ACHN (cell line): ENCODE measurements at places on chromosomes 7 and 10.

GRCh38 chr7:136104269-136104603 is 127.1 kb upstream of the MTPN start:
- no peak for DNase-seq

- peak; percentile 26 for DNase-seq
Observed at GRCh38 chr7:45888185-45888992, at the start of gene IGFBP1. TSS of gene IGFBP1 (plus strand) at chr7:45888488. CDS start at chr7:45888653, 165 bp downstream.

DNA sequence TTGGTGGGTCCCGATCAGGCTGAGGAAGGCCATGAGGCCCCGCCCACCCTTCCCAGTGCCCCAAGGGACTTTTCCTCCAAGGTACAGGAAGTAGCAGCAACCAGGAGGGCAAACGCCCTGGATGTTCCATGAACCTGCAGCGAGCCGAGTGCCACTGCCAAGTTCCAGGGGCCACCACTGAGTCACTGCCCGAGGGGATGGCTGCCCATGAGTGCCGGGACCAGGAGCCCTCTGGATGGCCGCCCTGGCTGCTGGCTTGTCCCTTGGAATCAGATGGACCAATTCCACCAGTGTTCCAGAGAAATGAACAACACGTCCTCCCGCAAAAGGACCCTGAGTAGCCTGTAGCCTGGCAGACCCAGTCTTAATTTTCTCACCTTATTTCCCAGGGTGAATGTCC is 74.2 kb downstream of the ZRANB1 start:
- DNase-seq = no peak

GRCh38 chr10:79184145-79184625 is 115.4 kb downstream of the ZMIZ1 start:
- DNase-seq = peak; percentile 90

DNA sequence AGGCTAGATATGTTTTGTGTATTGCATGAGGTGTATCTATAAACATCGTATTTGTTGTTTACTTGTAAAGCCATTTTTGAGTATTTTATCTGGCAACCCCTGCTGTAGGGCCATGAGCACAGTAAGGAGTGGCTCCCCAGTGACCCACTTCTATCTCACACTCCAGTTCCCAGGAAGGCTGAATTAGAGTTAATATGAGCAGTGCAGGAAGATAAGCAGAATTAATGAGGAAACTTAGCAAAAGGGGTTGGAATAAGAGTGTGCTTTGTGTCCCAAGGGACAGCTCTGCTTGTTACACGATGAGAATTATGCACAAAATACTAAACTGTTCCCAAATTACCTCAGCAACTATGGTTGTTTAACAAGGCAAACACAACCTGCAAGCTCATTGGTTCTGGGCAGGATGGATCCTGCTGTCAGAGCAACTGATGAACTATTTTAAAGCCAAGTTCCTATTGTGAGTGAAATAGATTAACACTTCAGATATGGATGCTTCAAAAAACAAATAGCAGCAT is 1005.8 kb downstream of the NRG3 start:
- DNase-seq = no peak

DNA sequence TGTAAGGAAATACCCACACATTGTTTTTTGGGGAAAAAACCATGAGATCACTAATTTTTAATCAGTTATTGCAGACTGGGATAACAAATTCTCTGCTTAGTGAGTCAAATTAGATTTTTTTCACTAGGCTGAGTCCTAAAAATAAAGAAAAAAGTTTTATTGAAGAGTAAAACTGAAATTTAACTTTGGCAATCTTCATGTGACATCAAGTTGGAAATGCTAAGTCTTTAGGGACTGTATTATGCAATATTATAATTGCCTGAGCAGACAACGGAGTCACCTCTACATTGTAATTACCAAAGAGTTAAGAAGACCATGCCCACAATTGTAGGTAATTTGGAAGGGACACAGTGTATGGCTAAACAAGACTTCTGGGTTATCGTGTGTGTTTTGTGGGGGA is 2.2 kb upstream of the CLEC5A start:
- no peak for DNase-seq

DNA sequence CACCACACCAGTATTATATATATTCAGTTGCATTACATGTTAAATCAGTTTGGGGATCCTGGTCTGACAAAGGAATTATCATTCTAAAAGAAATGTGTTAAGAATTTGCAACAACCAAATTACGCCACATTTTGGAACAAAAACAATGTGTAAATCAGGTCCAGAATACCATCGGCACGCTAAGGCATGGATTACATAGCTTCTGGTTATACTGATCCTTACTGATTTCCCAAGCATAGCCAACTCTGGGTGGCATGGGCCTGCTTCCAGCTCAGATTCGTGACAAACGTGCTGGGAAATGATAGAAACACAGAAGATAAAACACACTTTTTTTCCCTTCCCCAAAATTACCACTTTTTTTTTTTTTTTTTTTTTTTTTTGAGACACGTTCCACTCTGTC is 660.0 kb downstream of the SORCS1 start:
- DNase-seq = no peak

- no peak for DNase-seq
Observed at GRCh38 chr7:16669581-16669980, 23.6 kb downstream of the BZW2 start.

- no peak for DNase-seq
Observed at GRCh38 chr10:81724431-81724830, 150.6 kb upstream of the NRG3 start.

- DNase-seq = no peak
Observed at GRCh38 chr7:128415217-128415785, 5.5 kb upstream of the IMPDH1 start.

DNA sequence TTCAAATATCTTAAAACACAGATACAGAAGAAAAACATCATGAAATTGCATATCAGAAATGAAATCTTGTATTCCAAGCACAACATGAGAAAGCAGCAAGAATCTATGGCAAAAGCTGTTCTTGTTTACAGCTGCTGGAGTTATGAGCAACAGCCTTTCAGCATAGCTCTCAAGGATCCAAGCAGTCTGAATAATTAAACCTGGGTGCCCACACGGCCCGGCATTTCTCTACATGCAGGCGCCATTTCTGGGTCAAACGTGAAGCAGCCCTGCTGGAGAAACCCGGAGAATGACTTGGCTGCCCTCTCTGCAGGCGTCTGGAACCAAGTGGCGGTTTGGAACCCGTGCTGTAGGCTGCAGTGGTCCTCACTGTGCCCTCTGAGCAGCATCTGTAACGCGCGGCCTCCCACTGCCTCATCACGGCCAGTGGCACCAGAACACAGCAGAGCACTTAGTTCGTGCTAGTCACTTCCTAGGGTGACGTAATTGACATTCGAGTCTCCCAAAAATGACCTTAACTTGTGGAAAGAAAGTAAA is 213.0 kb downstream of the TCERG1L start:
- no peak for DNase-seq

- no peak for DNase-seq
Observed at GRCh38 chr10:73983096-73984047, 14.5 kb upstream of the VCL start.

- no peak for DNase-seq
Observed at GRCh38 chr10:44281089-44281613, 103.7 kb downstream of the CXCL12 start.

GRCh38 chr7:142789441-142789840 is 18.7 kb downstream of the PRSS2 start:
- no peak for DNase-seq

GRCh38 chr10:92284112-92284704 is 6.7 kb downstream of the CPEB3 start:
- DNase-seq = no peak

DNA sequence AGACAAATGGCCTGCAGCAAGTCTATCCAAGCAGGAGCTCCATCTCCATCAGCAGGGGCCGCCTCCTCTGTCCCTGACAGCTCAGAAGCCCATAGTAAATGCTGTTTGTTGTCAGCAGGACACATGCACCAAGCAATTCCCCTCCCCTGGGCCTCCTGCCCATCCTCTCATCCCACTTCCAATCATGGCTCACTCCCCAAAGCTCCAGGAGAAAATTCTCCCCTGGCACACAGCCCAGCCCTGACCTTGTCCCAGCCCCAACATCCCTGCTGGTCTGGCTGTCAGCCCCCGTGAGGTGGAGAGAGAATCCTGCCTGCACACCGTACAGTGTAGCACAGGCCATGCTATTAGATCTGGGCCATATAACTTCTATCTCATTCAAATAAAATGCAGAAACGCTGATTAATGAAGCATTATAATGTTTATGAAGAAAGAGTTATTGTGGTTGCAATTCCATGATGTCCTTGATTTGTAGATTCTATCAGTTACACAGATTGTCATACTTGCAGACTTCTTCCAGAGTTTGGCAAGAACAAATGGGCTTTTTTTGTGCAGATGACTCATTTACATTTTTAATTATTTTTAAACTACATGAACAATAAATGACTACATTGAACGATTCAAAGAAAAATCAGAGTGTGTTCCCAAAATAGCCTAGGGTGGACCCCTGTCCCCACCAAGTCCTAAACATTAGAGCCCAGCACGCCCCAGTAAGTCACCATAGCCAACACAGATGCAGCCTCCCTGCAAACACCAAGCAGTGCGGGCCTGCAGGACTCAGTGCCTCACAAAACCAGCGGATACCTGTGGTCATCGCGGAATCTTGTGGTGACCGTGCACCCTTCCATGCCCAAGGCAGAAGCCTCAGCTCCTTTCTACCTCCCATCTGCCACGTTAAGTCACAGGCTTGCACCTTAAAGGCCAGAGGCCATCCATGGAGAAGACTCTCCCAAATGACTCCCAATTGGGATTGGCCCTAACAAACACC is 70.1 kb downstream of the COBL start:
- no peak for DNase-seq

DNA sequence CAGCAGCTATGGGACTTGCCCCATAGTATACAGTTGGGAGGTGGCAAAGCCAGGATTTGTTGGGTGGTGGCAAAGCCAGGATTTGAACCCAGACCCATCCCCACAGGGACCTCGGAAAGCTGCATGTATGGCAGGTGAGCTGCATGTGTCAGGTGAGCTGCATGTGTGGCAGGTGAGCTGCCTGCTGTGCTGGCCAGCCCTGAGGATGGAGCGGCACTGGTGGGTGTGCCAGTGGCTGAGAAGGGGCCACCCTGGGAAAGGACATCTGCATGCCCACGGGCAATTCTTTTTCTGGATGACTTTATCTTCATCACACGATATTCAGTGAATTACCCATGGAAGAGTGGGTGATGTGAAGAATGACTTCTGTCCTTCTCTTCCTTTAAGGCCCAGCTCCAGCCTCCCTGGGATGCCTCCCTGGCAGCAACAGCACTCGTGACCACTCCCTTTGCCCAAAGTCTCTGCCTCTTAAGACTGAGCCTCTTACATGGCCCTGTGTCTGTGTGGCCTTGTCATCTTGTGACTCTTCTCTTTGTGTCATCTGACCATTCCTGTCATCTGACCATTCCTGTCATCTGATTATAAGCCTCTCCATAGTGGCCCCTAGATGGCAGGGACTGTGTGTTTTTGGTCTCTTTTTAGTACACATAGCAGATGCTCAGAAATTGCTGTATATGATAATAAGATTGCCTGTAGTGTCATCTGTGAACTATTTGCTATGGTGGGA is 25.0 kb downstream of the CLEC2L start:
- DNase-seq = no peak

DNA sequence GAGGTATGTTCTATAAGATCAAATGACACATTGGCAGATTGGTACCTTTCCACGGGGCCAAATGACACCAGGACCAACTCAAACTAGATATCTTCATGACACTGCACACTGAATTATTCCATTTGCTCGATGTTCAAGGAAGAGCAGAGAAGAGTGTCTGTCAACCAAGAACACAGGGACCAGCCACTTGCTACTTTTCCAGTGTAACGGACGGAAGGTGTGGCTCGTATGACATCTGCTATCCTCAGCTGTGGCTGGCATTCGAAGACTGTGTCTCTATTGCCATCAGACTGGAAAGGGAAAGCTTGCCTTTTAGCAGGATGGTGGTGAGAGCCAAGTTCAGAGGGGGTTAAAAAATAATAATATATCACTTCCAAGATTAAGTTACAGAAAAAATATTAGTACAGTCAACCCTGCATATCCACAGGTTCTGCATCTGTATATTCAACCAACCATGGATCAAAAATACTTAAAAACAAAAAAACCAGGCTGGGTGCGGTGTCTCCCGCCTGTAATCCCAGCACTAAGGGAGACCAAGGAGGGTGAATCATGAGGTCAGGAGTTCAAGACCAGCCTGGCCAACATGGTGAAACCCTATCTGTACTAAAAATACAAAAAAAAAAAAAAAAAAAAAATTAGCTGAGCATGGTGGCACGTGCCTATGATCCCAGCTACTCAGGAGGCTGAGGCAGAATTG is 237.1 kb downstream of the PRPF18 start:
- no peak for DNase-seq

DNA sequence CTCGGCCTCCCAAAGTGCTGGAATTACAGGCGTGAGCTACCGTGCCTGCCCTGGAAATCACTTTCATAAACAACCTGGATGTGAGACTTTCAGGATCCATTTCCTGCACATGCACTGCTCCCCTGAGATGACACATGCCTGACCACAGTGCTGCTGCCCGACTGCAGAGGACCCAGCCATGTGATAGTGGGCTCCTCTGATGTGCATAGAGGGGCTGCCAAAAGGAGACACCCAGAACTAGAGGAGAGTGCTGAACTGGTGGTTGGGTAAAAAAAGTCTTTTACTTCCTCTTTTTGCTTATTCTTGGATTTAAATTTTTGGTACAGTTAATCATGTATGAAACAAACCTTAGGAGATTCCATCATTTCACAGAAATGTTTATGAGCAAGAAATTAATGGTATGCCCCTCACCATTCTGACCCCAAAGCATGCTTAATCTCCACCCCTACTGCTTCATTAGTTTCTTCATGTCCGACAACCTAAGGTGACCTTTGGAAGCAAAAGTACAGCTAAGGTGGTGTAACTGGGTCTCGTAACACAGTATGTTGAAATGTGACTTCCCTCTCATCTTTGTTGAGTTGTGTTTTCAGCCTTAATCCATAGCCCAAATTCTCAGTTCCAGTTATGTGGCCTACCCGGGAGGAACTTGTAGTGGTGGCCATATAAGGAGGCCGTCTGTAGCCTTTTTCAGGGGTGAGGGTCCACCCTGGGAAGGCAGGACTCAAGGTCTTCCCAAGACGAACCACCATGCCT is 111.1 kb downstream of the RNF216 start:
- no peak for DNase-seq

DNA sequence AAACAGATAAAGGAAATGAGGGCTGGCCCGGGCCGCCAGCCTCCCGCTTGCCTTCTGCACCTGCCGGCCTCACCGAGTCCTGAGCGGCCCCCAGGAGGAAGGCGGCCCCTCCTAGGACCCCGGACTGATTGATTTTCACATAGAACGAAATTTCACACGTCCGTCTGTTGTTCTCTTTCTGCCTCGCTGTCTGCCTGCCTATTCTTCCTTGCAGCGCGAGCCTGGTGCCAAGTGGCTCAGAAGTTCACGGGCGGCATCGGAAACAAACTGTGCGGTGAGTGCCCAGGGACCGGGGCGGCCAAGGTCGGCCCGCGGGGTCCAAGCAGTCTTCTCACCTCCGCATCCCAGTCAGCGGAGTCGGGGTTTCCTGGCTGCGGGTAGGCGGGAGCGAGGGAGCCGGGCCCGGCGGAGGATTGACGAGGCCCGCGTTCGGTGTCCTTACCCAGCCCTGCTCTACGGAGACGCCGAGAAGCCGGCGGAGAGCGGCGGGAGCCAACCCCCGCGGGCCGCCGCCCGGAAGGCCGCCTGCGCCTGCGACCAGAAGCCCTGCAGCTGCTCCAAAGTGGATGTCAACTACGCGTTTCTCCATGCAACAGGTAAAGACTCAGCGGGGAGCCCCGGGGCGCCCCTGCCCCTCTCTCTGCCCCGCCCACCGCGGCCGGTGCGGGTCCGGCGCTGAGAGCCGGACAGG is 967 bp downstream of the GAD2 start:
- DNase-seq = no peak

- no peak for DNase-seq
Observed at GRCh38 chr7:158757404-158757989, 52.9 kb upstream of the NCAPG2 start.

GRCh38 chr10:126400641-126401040 is 12.4 kb upstream of the ADAM12 start:
- no peak for DNase-seq
